Germinal center (tissue), 1 donor: ENCODE measurements at places on chromosomes 2 and 18.

DNA sequence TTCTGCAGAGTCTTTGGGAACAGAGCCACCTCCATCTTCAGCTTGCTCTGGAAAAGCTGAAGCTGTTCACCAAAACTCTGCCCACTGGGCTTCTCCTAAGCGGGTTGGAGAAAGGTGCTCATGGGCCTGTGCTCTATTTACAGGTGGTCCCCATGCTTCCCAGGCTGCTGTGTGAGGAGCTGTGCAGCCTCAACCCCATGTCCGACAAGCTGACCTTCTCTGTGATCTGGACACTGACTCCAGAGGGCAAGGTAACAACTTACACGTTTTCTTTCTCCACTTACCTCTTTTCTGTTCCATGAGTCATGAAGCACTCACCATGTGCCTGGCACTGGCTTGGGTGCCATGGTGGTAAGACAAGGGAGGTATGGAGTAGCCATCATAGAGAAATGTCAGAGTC lies 129.5 kb upstream of the ALPP start:
- DNase-seq: no peak

DNA sequence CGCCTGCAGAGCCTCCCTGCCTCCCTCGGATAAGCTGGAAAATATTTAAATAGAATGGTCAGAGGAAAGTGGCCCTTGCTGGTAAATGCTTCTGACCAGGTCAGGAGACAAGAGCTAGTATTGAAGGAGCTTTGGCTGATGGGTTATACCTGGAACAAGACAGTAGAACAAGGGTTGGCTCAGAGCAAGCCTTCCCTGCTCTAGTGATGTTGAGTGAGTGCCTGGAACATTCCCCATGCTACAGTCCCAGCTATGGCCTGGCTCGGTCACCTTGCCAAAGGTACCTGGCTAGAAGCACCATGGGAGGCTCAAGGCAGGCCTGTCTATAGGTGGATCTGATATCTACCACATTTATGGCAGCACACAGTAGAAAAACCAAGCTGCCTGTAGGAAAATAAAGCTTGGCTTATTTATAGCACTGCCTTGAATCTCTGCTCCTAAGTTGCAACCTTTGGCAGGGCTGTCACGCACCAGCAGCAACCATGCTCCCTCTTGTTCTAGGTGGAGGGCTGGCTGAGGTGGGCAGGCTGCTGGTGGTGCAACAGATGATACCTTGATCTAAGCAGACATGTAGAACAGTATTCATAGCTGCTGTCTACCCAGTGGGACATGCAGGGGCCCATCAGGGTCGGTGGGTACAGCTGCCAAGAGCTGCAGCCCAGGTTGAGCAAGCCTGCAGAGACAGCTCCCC lies 66.7 kb upstream of the BCL2L11 start:
- no peak for DNase-seq

DNA sequence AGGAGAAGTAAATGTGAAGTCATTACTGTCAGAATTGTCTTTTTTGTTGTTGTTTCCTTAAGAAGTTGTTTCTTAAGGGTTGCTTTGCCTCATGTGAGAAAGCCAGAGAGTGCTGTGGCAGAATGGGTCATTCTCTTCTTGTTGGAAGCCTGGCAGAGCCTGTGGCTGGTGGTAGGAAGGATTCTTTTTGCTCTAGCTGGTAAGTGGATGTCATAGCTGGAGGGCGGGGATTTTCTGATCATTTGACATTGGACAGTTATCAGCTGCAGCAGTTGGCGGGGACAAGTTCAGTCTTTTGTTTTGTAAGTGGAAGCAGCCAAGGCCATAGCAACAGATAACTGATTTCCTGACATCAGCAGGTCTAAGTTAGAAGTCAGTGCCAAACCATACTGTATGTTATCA lies 5.5 kb upstream of the RMDN2 start:
- DNase-seq: no peak

- no peak for DNase-seq
Observed at GRCh38 chr2:68223419-68223818, 28.9 kb downstream of the PPP3R1 start.

- DNase-seq: no peak
Observed at GRCh38 chr2:234968631-234969305, 17.0 kb downstream of the SH3BP4 start.

DNA sequence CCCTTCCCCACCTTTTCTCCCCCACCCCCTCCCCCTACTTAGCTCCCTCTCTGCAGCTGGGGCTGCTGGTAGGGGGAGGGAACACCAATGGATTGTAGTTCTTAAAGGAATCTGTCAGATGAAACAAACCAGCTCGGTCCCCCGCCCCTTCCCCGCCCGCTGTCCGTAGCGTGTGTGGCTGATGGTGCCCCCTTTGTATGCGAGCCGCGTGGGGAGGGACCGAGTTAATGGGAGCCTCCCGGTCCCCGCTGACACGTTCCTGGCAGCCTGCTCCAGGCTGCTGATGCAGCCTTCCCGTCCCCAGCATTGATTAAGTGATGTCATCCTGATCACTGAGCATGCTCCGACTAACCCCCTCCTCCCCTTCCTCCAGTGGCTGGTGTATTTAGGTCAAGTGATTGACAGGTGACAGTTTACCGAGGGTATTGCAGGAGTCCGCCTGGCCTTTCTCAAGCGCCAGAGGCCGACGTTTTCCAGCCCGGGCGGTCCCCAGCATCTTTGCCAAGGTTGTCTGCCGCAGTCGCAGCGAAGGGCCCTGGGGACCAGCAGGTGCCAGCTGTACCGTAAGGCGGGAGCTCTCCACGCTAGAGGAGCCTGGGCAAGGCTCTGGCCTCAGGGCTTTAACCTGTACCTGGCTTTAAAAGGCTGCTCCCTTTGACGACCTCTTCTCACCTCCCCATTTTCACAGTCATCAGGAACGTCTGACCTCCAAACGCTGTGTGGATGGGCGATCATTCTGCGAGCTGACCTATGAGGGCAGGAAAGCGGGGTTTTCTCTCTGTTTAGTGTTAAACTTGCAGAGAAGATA lies 1.8 kb downstream of the KIF5C start:
- peak; percentile 43 for DNase-seq

DNA sequence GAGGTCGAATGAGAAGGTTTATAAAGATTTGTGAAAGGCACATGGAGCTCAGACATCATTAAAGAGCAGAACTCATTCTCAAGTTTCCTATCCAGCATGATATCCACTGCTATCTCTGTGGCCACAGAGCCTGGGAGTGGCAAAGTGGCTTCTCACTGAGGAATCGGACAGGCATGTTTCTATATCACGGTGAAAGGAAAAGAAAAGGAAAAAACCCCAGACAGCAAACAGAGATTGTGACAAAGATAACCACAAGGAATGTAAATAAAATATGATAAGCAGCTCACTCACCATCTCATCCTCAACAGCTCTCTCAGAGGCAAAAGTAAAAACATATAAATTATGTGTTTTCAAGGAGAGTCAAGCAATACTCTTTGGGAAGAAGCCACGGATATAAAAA lies 2.5 kb downstream of the PID1 start:
- no peak for DNase-seq

DNA sequence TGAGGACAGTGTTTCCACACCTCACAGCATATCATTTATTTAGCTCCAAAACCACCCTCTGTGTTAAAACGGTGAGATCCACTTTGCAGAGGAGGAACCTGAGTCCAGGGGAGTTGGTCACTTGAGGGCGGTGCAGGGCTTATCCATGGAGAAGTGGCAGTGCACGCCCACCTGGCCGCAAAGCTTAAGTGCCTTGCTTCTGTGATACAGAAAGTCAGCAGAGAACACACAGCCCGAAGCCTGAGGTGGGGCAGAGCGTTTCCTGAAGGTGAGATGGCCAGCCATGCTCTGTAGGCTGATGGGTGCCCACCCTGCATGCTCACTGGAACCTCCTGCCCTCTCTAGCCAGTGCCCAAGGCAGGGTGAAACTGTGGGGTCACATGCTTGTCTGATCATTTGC lies 87.3 kb downstream of the SH3RF3 start:
- DNase-seq: no peak

DNA sequence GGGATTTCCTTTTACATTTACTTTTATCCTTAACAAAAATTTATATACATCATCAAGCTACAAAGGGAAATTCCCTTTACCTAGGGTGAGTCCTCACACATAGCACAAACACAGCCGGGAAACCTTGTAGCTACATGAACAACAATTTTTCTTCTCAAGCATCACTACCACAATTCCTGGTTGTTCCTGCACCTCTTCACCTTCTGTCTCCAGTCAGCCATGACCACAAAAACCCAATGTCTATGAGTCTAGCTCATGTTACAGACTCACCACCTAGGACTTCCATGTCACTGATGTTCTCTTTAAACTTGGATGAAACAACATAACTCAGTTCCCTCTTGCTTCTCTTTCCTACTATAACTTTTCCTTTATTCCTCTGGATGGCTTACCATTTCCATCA lies 460.4 kb downstream of the MBD2 start:
- no peak for DNase-seq

GRCh38 chr2:110097506-110098220 lies 18.0 kb downstream of the MALL start:
- DNase-seq: no peak

- DNase-seq: no peak
Observed at GRCh38 chr2:214604861-214605260, 194.0 kb downstream of the VWC2L start.

DNA sequence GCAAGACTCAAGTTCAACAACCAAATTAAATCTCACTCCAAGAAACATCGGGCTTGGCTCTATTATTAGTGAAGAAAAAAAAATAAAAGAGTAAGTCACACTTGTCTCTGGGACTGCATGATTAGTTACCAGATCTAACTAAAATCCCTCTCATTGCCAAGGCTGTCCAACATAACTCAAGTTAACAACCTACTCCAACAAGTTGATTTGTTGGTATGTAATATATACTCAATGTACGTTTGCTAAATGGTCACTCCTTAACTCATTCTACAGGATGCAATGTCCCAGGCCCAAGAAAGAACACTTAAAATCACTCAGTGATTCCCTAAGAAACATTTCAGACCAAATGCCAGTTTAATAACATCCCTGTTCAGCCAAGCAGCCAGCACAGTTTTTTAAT lies 95.1 kb downstream of the DYM start:
- no peak for DNase-seq

DNA sequence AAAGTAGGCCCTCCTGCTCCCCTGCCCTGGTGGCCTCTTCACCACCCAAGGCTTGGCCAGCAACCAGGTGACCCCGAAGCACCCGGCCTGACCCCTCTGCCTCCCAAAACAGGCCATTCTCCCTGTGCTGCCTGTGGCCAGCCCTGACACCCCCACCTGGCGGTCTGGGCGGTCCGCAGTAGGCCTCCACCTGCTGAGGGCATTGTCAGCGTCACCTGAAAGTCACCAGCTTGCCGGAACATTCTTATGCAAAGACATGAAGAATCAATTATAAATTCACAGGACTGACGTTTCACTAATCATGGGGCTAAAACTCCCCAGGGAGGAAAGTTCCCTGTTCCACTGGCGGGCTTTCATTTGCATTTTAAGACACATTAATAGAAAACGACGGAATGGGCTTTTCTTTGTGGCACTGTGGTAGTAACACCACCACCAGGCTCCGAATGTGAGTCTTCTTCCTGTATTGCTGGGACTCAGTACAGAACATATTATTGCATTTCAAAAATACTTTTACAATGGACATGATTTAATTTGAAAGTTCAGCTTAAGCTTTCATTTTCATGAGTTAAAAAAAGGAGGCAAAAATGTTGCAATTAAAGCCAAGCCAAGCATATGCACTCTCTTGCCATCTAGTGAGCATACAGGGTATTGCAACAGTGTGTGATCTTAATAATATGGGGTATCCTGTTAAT lies 57.4 kb downstream of the ADI1 start:
- peak; percentile 76 for DNase-seq

DNA sequence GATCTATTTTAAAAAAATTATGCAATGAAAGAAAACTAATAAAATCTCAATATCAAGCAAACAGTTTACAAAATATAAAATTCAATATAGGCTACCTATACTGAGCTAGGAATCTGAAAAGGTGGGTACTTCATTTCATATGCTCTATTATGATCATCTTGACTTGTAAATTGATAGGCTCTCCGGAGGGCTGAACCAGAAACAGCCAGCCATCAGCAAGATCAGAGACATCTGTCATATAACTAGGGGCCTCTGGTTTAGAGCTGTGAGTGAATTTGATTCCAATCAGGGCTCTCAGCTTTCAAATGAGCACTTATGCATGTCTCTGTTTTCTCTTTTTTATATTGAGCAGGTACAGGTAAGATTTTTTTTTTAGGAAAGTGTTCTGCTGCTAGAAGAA lies 114.2 kb downstream of the SPHKAP start:
- DNase-seq: no peak

DNA sequence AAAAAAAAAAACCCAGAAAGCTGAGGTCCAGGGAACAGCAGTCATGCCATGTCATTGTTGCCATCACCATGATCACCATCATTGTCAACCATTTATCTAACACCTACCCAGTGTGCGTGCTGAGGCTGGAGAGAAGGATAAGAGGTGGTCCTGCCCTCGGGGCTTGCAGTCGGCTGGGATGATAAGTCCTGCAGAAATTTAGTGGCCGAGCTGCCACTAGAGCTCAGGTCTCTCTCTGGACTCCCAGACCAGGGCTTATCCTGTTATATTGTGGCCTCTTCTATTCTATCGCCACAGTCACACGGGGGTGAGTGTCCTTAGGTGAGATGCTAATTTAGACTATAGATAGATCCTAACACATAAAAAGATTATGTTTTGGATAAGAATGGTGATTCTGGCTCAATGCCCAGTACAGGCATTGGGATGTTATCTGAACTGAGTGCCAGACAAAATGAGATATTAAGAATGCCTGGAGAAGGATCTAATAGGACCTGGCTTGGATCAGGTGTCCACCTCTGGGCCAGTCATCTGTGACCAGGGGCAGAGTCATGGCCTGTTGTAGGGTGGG lies 43.2 kb upstream of the YWHAQ start:
- DNase-seq: no peak

DNA sequence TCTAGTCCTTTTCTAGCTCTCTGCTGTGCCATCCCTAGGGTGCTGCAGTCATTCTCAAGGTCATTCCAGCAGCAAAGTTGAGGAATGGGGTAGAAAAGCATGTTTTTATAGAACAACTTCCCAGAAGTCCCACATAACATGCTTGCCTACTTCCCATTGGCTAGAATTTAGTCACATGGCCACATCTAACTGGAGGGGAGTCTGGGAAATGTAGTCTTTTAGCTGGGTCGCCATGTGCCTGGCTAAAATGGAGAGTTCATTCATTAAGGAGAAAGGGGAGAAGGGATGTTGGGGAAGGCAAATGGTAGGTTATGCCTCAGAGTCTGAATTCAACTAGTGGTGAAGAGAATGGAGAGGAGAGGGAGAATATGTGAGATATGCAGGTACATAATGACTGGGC lies 85.7 kb downstream of the SLC4A3 start:
- DNase-seq: no peak

- DNase-seq: peak; percentile 65
Observed at GRCh38 chr2:197152451-197153228, 157.9 kb downstream of the ANKRD44 start.

GRCh38 chr2:191233533-191233932 lies 11.7 kb upstream of the MYO1B start:
- DNase-seq: no peak

DNA sequence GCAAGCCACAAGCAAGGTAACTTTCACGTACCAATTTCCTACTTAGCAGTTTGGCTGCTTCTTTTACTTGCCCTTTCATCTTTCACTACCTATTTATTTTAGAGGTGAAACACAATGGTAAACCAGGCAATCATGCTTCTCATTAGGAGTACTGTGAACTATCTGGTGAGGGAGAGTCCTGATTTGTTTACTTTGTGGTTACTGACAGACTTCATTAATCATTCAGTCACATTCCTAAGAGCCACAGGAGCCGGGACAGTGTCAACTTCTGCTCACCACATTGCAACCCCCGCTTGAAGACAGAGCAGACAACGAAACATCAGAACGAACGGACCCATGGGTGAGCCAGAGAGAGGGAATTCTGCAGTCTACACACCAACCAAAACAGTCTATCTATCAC lies 28.8 kb downstream of the TUBB6 start:
- no peak for DNase-seq

- DNase-seq: no peak
Observed at GRCh38 chr2:46118656-46119371, 178.4 kb upstream of the EPAS1 start.
